ENCODE measurements at places on chromosomes 16 and 17.

GRCh38 chr17:57488856-57489255 is 232.5 kb downstream of the MSI2 start:
- DNase-seq: no peak

DNA sequence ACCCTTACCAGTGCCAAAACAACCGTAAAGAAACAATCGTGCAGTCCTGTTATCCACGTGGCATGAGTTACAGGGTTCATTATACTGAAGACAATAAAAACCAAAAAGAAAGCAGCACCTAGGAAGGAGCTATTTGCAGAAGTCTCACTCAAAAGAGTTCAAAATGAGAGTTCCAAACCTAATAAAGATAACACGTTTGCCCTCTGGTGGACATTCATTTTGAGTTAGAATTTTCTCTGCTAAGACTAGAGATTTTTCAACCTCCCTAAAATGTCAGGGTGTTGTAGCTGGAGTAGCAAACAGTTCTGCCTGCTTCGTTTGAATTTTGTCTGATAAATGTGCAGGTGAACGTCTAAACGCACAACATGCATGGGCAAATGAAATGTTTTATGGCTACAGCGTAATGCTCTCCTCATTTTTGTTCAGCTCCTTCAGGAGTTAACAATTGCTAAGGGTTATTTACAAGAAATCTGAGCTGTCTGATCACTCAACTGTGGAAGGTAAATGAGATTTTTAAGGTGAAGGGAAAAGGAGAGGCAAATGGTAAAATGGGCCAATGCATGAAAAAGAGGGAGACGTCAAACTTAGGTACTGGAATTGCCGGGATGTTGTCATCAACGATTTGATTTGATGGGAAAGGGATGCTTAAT is 1067.9 kb upstream of the EEF2KMT start:
- DNase-seq: no peak

- peak; percentile 40 for DNase-seq
Measured at GRCh38 chr17:64938925-64939474, 19.7 kb upstream of the LRRC37A3 start.

DNA sequence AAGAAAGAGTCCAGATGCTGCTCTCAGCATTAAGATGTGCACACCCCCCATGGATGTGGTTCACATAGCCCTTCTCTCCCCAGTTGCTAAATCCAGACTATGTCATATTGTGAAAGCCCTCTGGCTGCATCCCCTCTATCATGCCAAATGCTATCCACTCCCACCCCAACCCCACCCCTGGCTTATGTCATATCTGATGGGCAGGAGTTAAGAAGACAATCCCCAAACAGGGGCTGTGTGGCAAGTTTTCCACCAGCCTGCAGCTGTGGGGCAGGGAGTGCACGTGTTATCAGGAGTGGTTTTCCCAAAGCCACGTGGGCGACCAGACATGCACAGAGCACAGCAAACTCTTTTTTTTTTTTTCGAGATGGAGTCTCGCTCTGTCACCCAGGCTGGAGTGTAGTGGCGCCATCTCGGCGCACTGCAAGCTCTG is 10.0 kb downstream of the FAM117A start:
- DNase-seq: no peak

DNA sequence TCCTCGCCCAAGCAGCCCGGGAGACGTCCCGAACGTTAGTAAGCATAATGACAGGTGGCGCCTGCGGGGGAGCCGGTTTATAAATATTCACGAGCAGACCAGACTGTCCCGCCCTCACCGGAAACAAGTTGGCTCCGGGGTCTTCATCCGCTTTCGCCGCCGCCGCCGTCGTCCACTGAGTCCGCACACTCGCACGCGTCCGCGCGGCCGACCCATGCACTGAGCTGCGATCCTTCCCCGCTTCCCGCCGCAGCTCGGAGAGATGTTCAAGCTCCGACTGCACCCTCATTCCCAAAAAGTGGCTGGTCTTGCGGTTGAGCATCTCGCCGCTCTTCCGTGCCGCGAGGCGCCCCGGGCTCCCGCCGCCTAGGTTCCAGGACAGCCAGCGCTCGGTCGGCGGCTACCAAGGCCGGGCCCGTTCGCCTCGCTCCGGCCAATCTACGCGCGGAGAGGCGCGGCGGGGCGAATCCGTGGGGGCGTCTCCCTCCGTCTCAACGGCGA is 385 bp downstream of the CFAP119 start:
- DNase-seq: peak; percentile 40

- DNase-seq: no peak
Measured at GRCh38 chr17:49552070-49552751, 23.5 kb upstream of the NXPH3 start.

GRCh38 chr16:2716948-2717347 is 3.1 kb downstream of the PRSS27 start:
- no peak for DNase-seq

- no peak for DNase-seq
Measured at GRCh38 chr17:1038459-1039122, 41.7 kb downstream of the TIMM22 start.

GRCh38 chr17:56142325-56142724 is 10.9 kb upstream of the ANKFN1 start:
- no peak for DNase-seq

DNA sequence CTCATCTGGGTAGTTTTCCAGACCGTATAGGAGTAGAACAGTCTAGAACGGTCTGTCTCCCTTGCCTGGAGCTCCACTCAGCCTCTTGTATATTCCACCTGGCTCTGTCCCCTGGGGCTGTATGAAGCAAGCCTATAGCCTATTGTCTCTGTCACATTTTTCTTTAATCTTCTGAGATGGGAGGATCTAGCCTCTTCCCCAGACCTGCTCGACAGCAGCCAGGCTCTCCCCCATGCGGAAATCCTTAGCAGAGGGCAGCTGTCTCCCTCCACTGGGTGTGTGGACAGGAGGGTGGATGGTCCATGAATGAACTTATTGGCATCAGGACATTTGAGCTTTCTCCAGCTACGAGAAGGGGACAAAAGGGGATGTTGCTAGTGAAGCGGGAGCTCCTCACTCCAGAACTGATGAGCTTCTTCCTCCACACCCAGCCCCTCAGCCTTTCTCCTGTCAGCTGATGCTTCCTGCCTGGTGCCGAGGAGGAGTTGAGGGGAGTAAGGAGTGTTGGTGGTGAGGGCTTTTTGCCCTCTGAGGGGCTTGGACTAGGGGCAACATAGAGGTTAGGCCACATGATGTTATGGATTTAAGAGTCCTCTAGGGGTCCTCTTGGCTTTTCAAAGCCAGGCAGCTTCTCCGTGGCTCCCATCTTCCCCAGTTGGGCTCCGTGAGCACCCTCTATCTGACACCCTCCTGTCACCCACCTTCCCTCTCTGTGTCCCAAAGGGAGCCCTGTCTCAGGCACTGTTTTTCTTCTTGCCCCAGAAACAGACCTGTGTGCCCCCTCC is 28.0 kb downstream of the ARHGAP23 start:
- no peak for DNase-seq

- no peak for DNase-seq
Measured at GRCh38 chr16:11692171-11692570, 23.9 kb downstream of the SNN start.

DNA sequence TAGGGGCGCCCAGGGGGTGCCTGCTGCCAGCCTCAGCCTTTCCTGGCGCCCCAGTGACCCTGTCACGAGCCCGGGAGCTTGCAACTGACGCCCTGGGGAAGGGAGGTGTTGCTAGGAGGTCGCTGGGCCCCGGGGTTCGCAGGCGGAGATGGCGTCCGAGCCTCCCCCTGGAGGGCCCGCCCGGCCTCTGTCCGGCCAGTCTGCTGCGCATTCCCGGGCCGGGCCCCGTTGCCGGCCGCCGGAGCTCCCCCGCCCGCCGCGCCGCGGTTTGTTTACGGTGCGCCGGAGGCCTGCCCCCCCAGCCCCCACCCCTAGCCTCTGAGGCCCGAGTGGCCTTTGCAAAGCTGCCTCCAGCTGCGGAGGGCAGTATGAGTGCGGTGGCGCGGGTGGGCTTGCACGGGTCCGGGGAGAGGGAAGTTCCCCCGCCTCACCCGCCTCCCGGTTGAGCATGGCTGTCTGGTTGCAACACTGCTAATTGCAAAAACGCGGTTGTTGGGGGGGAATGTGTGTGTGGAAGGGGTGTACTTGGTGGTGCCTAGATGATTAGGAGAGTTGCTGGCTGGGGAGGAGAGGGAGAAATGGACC is 514 bp downstream of the THRA start:
- no peak for DNase-seq

GRCh38 chr17:65467156-65467555 is 94.3 kb downstream of the AXIN2 start:
- no peak for DNase-seq

DNA sequence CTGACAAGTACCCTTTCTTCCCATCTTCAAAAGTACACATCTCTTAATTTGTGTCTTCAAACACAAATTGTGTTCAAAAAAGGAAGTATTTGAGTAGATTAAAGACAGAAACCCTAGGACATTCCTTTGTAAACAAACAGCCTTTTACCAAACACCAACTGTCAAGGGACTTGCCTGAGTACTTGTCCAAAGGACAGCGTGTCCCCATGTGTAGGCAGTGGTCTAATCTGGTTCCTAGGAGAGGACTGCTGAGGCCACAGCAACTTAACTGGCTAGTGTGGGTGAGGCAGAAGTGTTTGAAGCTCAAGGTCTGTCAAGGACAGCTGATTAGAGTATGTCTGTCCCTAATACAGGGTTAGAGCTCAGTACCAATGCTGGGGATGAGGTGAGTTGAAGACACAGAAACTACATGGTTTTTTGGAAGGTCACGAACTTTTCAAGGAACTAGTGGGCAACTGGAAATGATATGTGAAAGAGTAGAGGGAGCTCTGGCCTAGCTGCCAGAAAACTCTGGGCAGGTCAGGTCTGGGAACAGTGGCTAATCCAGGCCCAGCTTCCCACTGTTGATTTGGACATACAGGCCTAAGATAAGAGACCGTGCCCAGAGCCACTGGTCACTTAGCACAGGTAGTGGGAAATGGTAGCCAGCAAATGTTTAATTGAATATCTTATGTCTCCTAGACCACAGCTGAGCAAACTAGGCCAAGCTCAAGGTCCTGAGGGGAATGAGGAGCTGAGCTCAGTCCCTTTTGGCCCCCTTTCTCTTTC is 10.1 kb downstream of the HMOX2 start:
- DNase-seq: no peak

DNA sequence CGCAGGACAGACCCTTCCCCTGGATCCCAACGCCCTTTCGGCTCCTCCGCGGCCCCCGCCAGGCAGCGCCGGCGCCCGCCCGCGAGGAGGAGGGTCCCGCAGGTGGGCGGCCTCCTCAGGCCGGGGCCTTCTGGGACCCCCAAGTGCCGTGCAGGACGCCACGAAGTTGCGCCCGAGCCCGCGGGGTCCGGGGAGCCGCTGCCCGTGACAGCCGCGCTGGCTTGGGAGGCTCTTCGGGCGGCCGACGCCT is 504 bp downstream of the ERN1 start:
- DNase-seq: no peak

DNA sequence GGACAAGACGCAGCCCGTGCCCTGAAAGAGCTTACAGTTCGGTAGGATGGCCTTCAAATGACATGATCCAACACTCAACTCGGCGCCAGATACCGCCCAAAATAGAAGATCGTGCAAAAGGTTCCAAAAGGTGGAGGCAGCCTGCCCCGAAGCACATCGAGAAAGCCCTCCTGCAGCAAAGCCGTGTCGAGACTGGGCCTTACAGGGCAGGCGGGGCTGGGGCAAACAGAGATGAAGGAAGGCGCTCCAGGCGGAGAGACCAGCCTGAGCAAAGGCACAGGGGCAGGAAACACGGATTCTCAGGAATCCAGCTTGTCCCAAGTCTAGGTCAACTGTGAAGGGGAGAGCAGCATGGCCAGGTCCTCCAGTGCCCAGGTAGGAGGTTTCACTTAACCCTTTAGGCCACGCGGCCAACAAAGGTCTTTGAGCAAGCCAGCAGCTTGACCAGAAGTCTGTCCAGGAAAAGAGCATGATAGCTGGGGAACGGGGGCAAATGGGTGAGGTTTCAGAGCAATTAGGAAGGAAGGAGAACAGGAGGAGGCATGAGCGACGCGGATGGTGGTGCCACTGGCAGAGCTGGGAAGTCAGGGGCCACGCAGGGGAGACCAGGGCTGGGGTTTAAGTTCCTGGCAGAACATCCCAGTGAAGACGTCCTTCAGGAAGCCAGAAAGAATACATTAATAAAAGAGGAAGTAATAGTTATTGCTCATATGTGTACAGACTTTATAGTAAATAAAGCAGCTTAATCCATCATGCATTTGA is 21.2 kb upstream of the EIF1 start:
- DNase-seq: no peak

GRCh38 chr17:61335845-61336655 is 63.6 kb upstream of the TBX2 start:
- no peak for DNase-seq

DNA sequence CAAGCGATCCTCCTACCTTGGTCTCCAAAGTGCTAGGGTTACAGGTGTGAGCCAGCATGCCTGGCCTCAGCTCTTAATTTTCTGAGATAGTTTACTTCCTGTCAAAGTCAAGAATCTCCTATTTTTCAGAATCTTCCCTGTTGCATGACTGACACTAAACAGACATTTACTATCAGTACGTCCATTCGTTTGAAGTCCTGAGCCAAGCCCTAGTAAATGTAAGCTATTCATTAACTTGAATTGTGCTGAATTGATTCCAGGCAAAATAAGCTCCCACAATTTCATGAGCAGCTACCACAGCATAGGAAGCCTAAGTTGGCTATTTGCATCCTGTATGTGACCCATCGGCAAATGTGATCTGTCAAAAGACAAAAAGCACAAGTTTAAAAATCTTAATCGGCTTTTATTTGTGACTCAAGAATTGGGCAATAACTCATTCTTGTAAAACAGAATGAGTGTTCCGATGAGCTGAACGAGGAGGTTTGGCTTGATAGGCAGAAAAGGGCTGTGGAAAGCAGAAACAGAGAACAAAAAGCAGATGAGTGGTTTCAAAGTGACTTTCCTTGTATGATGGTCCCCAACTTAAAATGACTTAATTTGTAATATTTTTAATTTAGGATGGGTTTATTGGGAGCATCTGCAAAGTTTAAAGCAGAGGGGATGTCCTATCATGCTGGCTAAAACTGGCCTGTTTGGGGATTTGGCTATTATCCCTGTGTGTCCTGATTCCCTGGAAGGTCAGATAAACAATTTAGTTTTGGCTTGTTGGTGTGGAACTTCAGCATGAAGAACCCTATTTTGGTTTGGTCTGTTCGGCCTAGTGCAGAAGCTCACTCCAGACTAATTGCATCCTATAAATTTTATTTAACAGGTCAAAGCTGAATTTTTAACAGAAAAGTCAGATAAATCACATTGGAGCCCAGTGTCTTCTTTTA is 14.2 kb downstream of the RNF112 start:
- peak; percentile 18 for DNase-seq

- no peak for DNase-seq
Measured at GRCh38 chr17:38559880-38560230, 45.9 kb downstream of the SRCIN1 start.

DNA sequence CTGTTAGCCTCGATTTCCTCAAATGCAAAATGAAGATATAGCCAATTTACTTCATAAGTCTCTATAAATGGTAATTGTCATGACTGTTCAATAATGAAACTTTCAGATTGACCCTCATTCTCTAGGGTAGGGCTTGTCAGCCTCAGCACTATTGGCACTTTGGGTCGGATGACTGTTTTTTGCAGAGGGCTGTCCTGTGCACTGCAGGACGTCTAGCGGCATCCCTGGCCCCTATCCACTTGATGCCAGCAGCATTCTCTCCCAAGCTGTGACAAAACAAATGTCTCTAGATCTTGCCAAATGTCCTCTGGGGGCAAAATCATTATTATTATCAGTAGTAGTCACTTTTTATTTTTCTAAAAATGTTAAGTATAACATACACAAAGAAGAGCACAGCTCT is 24.6 kb downstream of the CDH11 start:
- DNase-seq: no peak
